ENCODE measurements at places on chromosomes 12 and 14.

DNA sequence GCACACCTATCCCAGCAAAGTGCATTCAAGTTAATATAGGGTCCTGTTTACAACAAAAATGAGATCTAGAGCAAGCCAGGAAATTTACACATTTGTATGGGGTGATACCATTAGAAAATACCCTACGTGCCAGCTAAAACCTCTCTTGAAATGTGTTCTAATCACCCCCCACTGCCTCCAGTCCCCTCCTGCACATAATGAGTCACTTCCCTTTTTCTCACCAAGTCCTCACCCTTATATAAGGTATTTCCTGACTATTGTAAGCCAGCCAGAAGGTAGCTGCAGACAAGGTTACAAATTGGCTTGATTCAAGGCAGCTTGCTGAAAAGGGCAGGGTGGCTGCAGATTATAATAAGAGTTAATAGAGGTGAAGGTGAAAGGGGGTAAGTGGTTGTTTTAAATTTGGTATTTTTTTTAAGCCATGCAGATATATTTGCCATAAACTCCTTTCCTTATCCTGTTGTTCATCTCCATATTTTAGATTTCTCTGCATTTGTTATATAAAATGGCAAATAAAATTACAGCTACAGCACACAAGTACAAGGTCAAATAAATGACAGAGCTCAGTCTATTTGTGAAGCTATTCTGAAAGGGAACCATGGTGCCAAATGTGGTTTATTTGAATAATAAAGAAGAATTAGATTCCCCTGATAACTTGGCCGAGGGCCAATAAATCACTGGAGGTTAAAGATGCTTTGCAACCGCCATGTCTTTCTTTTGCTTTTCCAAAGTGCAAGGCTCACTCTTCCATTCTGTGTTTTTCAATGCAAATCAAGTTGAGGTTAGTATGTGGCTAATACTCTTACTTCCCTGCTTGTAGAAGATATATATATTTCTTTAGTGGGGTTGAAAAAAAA is 385.9 kb downstream of the EGLN3 start:
- no peak for DNase-seq

- DNase-seq, result no peak
Observed at GRCh38 chr12:16658699-16659098, 52.7 kb upstream of the LMO3 start.

DNA sequence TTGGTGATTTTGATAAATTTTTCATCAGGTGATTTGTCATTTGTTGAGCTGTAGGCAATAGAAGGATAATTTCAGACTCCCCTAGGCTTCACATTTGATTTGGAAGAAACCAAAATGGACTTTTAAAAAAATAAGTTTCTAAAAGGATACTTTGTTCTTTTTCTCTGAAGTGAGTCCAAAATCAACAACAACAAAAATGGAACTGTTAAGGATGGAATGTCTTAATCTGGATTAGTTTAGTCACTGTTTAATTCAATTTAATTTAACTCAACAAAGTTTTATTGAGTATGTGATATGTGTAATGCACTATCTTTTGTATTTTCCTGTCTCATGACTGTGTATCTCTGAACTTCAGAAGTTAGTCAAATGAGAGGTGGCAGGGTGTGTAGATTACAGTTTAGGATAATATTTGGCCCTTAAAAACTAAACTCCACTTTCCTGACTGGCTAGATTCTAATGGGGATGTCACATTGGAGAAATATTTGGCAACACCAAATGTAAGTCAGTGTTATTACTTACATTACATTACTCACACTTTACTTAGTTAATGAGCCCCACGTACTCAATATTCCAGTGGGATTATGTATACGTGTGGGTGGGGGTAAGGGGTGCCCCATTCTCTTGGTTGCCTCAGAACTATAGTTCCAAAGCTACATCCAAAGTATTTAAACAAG is 209.7 kb downstream of the BCAT1 start:
- no peak for DNase-seq

DNA sequence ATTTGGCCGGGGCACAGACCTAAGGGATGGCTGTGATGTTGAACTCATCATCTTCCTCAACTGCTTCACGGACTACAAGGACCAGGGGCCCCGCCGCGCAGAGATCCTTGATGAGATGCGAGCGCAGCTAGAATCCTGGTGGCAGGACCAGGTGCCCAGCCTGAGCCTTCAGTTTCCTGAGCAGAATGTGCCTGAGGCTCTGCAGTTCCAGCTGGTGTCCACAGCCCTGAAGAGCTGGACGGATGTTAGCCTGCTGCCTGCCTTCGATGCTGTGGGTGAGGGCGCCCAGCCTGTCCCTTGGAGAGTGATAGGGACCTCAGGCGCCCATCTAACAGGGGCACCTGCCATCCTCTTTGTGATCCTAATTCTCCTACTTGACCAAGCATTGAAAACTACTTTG is 12.4 kb downstream of the OAS3 start:
- DNase-seq, result no peak

DNA sequence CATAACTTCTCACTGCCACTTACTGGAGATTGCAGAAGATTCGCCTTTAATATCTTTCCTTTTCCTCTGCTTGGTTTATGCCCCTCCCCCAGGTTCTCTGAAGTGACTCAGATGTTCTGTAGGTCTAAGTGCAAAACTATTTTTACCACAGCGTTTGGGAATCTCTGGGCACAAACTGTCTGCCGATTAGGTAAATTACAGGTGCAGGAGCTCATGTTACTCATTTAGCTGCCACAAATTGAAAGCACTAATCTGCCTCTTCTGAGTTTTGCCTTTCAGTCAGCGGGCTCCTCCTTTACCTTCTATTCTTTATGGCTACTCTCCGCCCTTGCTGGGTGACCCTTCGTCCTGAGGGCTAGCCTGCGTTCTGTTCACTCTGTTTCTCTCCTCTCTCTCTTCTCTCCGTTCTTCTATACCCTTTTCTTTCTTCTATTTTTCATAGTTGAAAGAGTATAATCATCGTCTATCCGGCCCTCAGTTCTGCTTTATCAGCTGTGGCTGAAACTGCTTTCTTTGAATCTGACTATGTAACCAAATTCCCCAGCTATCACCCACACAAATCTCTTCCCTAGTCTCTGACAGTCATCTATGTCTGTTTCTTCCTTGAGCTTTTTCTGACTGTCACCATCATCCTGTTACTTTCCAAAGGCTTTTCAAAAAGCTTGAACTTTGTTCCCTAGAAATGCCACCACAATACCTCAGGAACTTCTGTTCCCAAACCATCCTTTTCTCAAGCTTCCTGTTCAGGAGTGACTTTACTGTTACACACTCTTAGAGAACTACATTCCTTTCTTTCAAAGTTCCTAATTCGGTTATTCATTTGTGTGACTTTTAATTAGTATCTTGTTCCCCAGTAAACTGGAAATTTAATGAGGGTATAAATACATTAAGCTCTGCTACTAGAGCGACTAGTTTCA is 4.3 kb upstream of the MYF6 start:
- no peak for DNase-seq

DNA sequence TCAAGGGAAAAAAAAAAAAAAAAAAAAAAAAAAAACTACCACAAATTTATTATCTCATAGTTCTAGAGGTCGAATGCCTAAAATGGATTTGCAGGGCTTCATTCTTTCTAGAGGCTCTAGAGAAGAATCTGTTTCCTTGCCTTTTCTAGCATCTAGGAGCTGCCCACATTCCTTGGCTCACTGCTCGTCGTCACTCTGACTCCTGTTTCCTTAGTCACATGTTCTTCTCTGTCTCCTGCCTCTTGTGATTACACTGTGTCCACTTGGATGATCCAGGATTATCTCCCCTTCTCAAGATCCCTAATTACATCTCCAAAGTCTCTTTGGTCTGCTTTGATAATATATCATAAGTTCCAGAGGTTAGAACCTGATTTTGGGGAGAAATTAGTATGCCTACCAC is 88.7 kb downstream of the HECTD1 start:
- DNase-seq, result no peak

DNA sequence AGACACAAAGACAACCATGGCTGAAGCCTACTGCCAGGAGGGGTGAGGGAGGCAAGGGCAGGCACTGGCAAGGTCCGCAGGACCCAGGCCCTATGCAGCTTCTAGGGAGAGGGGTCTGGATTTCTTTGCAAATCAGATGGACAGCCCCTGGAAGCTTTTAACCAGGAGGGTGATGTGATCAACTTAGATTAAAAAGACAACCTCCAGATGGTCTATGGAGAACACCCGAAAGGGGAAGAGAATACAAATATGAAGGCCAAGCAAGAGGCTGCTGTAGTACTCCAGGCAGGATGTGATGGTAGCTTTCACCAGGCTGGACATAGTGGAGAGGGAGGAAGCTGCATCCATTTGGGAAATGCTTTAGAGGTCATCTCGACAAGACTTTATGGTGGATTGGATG is 83.3 kb upstream of the TSPAN11 start:
- no peak for DNase-seq

DNA sequence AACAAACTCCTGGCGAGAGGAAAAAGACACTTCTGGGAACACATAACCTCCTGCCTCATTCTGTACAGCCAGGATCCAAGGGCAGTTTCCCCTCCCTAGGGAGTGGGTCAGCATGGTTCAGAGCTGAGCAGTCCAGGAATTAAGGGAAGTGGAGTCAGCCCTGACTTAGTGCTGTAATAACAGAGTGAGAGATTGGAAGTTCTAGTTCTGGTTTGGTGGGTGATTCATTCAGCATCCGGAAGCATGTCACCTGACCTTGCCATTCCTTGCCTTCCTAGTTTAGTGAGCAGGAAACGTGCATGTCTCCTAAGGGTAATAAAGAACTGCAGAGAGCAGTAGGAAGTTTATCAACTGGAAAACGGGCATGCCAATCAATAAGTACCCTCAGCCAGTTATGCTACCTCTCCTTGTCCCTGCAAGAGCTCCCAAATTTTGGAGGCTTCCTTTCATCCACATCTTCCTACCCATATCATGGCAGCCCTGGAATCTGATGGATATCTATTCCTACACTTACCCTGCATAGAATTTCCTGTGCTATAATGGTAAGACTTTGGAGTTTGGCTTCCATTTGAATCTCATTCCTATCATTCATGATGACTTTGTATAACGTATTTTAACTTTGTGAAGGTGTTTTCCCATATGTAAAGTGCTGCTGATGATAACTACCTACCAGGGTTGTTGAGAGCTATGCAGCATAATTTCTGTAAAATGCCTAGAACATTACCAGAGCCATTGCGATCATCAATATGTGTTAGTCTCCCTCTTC is 28.5 kb upstream of the MAGOHB start:
- no peak for DNase-seq
